Right lobe of liver (tissue), 6 donors: ENCODE measurements at places on chromosomes 3 and 15. TPM values are rescaled to one million over a fixed set of nuclear protein-coding genes. Genes with fewer than 3 reads are reported as not detected.

GRCh38 chr15:81740416-81740815, 305.4 kb downstream of the MEX3B start:
- H3K27me3 ChIP-seq, result no peaks in the 10 kb centered on the region
- DNase-seq, result no peak
- no peak overlapping the region for H3K4me3 ChIP-seq
- H3K36me3 ChIP-seq, result no peaks in the 10 kb centered on the region
- no peak overlapping the region for H3K27ac ChIP-seq

DNA sequence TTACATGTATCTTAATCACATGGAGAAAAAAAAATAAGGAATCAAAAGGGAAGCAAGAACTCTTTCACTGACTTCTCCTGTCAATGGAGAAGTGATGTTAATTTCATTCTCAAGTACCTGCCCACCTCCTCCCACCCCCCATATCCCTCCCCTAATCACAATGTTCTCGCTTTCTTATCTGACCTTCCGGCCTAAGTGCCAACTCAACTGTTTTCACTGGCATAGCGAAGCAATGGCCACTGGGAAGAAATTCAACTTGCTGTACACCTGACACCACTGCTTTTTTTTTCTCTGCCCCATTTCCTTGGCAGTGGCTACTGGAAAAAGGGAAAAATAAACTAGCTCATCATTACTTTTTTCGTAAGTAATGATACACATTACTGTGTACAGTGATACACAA, 3.8 kb downstream of the SGO1 start:
- no peak for DNase-seq
- no peaks in the 10 kb centered on the region for H3K4me1 ChIP-seq
- no peaks in the 10 kb centered on the region for H3K27me3 ChIP-seq
- H3K4me3 ChIP-seq, result no peak overlapping the region
- H3K27ac ChIP-seq, result no peak overlapping the region
- no peaks in the 10 kb centered on the region for H3K36me3 ChIP-seq

DNA sequence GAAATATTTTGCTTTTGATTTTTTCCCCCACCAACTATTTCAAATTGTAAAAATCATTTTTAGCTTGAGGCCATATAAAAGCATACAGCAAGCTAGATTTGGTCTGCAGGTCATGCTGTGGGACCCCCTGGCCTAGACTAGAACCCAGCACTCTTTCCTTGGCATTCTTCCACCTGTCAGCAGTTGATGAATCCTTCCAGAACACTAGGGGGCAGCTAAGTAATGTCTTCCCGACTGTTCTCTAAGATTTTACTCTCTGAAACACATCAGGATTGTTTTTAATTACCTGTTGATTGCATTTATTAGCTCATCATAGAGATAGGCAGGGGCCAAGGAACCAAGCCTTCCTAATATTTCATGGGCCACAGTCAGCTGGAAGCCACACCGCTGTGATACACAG, 174.5 kb downstream of the CACNA1D start:
- no peaks in the 10 kb centered on the region for H3K36me3 ChIP-seq
- no peaks in the 10 kb centered on the region for H3K27me3 ChIP-seq
- H3K4me1 ChIP-seq, result no peaks in the 10 kb centered on the region
- DNase-seq, result no peak

DNA sequence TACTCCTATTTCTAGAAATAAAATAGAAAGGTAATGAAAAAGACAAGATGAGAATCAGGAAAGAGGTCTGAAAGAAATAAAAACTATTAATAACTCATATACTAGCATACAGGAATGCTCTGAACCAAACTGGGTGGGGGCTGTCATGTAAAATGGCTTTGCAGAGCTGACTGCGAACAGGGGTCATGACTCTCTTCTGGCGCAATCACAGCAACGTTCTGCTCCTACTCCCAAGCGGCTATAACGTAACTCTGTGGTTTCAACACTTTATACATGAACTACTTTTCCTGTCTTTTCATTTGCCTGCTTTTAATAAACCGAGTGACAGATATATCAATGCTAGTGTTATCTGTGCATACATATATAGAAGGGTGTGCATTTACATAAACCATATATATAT, 116.7 kb downstream of the DLG1 start:
- no peaks in the 10 kb centered on the region for H3K27me3 ChIP-seq
- H3K4me3 ChIP-seq, result no peak overlapping the region
- no peaks in the 10 kb centered on the region for H3K36me3 ChIP-seq
- peak; percentile 27 for DNase-seq
- H3K27ac ChIP-seq, result no peak overlapping the region

RHCG gene
- total RNA-seq, result 0.82 TPM

MAP6D1 gene
- 0.37 TPM for total RNA-seq

GRCh38 chr15:52076889-52077781, 35.4 kb downstream of the BCL2L10 start:
- peak overlapping the region; percentile 51 for H3K27ac ChIP-seq
- H3K36me3 ChIP-seq, result no peaks in the 10 kb centered on the region
- no peaks in the 10 kb centered on the region for H3K27me3 ChIP-seq
- peaks cover 5% of the 10 kb centered on the region for H3K4me1 ChIP-seq
- no peak for DNase-seq
- no peak overlapping the region for H3K4me3 ChIP-seq

DNA sequence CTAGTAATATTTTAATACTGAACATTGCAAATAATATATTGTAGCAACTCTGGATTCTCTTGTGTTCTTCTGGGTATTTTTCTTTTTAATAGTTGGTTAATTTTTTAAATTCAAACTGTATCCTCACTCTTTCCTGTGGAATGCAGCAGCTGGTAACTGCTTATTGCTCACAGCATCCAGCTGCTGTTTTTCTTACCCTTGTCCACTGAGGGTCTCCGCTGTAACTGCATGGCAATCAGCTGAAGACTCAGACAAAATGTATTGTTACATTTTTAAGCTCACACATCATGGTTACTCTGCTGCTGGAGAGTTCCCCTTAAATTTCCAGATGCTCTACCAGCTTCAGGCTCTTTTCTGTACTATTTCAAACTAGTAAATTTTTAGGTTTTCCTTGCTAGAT, 227.6 kb downstream of the MBNL1 start:
- H3K36me3 ChIP-seq, result no peaks in the 10 kb centered on the region

DNA sequence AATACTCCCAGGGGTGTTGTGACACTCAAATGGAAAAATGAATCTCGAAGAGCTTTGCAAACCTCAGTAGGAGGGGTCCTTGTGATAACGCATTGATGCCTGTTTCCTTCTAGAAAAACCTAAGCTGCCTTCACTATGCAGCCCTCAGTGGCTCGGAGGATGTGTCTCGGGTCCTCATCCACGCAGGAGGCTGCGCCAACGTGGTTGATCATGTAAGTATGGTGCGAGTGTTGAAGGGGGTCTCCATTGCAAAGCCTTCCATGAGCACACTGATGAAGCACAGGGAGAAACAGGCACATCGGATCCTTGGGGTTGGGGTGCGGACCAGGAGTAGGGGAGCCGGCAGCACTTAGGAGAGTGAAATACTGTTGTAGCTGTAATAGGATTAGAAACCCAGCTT, 22.3 kb downstream of the ANKDD1A start:
- H3K27ac ChIP-seq, result no peak overlapping the region
- no peak overlapping the region for H3K4me3 ChIP-seq
- H3K4me1 ChIP-seq, result no peaks in the 10 kb centered on the region
- no peak for DNase-seq
- no peaks in the 10 kb centered on the region for H3K36me3 ChIP-seq

HACD2 gene
- 35.3 TPM for total RNA-seq

- H3K4me3 ChIP-seq, result no peak overlapping the region
- no peaks in the 10 kb centered on the region for H3K36me3 ChIP-seq
- no peak overlapping the region for H3K27ac ChIP-seq
- no peak for DNase-seq
- no peaks in the 10 kb centered on the region for H3K27me3 ChIP-seq
- no peaks in the 10 kb centered on the region for H3K4me1 ChIP-seq
Measured at GRCh38 chr15:60937278-60937677, 291.8 kb downstream of the RORA start.

NR2F2 gene
- total RNA-seq, result 27.3 TPM

DNA sequence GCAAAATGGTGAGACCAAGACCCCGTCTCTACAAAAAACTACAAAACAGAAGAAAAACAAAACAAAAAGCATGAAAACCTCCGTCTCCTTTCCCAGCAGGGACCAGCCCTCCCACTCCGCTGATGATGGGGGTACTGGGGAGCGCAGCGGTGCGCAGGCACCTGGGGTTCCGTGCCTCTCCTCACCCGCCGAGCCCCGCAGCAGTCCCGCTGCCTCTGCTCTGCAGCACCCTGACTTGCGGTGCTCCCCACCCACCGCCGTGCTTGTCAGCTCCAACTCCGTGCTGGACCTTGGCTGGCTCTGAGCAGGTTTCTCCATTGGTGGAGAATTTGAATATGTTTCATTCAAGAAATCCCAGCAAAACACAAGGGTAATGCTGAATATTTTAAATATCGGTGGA, 46.7 kb upstream of the ATP10A start:
- no peaks in the 10 kb centered on the region for H3K27me3 ChIP-seq
- H3K4me1 ChIP-seq, result no peaks in the 10 kb centered on the region
- no peak overlapping the region for H3K4me3 ChIP-seq
- no peak for DNase-seq

DNA sequence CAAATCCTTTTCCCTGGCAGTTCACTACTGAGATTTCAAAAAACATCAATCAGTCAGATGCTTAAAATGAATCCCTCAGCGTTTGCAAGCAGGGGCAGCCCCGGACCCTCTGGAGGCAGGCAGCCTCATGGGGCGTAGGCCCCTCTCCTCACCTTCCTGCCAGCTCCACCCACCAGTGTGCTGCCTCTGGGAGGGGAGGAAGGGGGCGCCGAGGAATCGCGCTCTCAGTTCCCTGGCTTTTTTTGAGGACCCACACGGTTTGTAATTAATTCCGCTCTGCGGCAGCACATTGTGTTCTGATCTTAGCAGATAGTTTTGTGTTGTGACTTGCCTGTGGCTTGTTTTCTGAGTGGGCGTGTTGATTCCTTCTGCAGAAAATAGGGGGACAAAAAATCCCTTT, 159.9 kb downstream of the KLF13 start:
- no peaks in the 10 kb centered on the region for H3K27me3 ChIP-seq
- H3K27ac ChIP-seq, result no peak overlapping the region
- H3K4me1 ChIP-seq, result peaks cover 19% of the 10 kb centered on the region
- H3K36me3 ChIP-seq, result no peaks in the 10 kb centered on the region
- no peak for DNase-seq
- H3K4me3 ChIP-seq, result no peak overlapping the region

TRPM1 gene
- not detected for total RNA-seq

DNA sequence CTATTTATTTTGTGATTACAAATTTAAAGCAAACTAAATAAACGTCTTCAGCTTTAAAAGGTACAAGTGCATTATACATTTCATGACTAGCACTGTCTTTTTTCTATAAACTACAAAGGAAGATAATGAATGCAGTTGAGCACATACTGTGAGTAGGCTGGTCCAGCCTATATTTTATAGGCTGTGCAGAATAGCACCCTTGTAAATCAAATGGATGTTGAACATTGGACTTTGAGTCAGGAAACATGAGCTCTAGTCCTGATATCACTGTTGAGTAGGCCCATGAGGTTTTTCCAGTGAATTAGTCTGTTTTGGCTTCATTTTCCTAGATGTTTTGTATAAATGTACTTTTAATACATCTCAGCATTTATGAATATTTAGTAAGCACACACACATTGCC, 447.3 kb upstream of the KCNMB2 start:
- no peak for DNase-seq
- no peaks in the 10 kb centered on the region for H3K27me3 ChIP-seq

DNA sequence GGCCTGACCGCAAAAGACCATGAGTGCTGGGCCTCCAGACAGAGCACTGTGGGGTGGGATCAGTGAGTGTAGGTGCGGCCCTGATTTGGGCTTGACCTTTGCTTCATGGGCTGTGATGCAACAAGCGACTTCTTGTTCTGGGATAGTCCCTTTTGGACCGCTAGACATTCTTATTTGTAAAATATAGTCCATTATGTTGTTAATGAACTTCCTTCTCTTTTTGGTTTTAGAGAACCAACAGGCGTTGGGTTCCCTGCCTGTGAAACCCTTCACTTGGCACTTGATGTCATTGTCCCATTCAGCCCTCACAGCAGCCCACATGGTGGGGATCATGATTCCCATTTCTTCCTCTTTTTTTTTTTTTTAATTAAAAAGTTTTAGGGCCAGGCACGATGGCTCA, 15.8 kb upstream of the TRH start:
- H3K36me3 ChIP-seq, result no peaks in the 10 kb centered on the region
- no peaks in the 10 kb centered on the region for H3K27me3 ChIP-seq
- no peaks in the 10 kb centered on the region for H3K4me1 ChIP-seq
- no peak overlapping the region for H3K4me3 ChIP-seq
- DNase-seq, result no peak

DNA sequence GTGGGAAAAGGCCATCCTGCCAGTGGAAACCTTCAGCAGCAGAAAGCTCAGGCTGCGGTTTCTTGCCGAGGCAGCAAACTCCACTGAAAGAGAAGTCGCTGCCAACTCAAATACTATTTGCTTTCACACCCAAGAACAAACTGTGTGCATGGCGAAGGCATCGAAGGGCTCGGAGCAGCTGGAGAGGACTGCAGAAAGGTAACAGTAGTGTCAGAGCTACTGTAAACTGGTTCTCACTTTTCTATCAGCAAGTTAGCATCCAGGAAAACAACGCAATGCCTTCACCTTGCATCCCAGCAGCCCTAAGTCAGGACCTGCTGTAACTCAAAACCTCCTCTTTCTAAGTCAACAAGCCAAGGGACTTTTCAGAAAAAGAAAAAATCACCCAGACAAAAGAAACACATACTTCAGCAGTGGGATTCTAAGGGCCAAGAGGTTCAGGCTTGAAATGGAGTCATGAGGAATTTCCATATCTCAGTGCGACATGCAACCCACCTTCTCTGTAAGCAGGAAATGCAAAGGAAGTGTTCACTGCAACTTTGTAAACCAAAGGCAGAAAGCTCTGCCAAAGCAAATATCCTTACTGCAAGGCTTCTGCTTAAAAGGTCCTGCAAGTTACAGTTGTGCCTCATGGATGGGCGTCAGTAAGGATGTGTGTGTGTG, 193.5 kb downstream of the FOXP1 start:
- H3K36me3 ChIP-seq, result no peaks in the 10 kb centered on the region
- no peak overlapping the region for H3K27ac ChIP-seq
- no peak overlapping the region for H3K4me3 ChIP-seq
- H3K27me3 ChIP-seq, result no peaks in the 10 kb centered on the region
- no peaks in the 10 kb centered on the region for H3K4me1 ChIP-seq
- DNase-seq, result peak; percentile 66

- no peaks in the 10 kb centered on the region for H3K27me3 ChIP-seq
- H3K27ac ChIP-seq, result no peak overlapping the region
- no peaks in the 10 kb centered on the region for H3K4me1 ChIP-seq
Measured at GRCh38 chr3:110562621-110563020, 509.0 kb upstream of the NECTIN3 start.

DNA sequence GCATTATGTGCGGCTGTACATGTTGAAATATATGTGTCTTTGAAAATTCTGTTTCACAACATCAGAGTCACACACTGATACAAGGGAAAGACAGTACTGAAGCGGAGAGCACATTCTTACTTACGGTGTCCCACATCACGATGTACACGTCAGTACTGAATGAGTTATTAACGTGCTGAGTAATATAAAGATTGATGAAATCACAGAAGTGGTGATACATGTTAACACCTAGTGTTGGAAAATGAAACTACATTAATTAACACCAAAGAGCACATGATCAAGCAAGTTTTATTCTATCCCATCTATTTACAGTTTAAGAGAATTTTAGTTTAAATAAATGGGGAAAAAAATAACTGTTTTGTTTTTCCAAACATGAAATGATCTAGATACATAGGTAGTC, 15.6 kb downstream of the EOGT start:
- no peaks in the 10 kb centered on the region for H3K27me3 ChIP-seq
- no peak for DNase-seq
- H3K27ac ChIP-seq, result no peak overlapping the region
- H3K4me3 ChIP-seq, result no peak overlapping the region
